ENCODE measurements at places on chromosomes 11 and 22.

GRCh38 chr22:44196731-44197131, 16.0 kb downstream of the PARVG start:
- no peak for DNase-seq

DNA sequence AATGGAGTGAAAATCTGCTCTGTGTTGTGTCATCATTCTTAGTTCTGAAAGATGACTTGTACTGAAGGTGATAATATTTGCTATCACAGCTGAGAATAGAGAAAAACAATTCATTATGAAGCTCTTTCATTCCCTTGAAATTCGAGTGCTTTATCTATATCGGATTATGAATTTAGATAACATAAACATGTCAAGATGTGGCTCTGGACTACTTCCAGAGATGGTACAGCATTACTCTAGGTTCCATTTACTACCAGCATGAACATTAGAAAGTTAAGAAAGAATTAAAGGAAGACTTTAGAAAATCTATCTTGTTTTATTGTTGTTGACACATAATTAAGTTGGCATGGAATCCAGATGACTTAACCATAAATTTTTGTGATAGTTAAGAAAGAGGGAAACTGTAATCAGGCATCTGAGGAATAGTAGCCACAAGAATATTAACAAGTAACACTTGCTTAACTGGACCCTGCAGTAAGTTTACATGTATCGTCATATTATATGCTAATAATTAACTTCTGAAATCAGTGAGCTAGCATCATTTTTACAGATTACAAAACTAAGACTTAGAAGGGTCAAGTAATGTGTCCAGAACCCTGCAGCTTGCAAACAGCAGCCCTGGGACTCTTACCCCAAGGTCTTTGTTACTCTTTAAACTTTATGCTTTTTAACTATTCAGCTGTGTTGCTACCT, 182.6 kb downstream of the DDX10 start:
- no peak for DNase-seq

GRCh38 chr22:49814856-49815255, 12.8 kb downstream of the BRD1 start:
- DNase-seq: no peak

GRCh38 chr11:20474882-20475517, 87.5 kb downstream of the PRMT3 start:
- no peak for DNase-seq

GRCh38 chr11:46197421-46197820, 76.2 kb upstream of the PHF21A start:
- no peak for DNase-seq

- no peak for DNase-seq
Measured at GRCh38 chr11:68735125-68735524, 16.2 kb downstream of the TESMIN start.

DNA sequence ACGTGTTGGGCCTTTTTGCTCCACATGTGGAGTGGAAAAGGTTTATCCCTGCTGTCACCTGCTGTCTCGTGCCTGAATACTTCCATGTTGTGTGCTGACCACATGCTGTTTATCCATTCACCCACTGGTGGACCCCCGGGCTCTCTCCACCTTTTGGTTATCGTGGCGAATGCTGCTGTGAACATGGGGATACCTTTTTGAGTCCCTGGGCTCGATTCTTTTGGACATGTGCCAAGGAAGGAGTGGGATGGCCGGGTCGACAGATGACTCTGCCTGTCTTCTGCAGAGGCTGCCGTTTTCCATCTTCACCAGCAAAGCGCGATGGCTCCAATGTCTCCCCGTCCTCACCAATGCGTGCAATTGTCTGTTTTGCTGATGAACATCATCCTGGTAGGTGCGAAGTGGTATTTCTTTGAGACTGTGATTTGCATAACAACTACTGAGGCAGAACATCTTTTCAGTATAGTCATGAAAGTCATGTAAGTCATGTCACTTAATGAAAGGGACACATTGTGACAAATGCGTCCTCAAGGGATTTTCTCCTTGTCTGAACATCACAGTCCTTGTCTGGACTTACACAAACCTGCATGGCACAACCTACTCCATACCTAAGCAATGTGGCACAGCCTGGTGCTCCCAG, 758.7 kb downstream of the BRD1 start:
- no peak for DNase-seq

Measured in AG08395 (cell line).